ENCODE measurements at places on chromosomes 11 and 22.

DNA sequence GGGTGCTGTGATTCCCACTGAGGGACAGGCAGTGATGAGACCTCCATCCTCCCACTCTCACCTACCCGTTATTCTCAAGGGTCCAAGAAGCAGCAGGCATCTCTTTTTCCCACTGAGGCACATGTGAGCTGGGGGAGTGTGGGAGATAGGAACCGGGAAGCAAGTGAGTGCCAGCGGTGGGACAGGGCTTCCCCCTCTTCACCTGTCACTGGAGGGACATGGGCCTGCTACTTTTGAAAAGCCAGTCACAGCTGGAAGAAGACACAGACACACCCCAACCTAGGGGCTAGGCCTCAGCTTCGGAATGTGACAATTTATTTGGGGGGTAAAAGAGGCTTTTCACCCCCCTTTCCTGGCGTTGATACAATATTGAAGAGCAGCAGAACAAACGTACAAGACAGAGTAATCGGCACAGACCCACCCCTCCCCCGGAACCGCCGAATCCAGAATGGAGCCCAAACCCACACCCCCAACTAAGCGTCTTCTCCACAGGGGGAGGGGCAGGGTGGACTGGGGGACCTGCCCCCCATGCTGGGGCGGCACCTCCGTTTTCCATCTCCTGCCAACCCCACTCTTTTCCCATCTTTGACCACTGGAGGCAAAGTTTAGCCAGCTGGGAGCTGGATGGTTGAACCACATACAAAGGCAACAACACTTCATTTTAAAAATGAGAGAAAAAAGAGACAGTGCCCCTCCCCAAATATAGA is 10.7 kb downstream of the CBX6 start:
- DNase-seq, result no peak

- DNase-seq, result no peak
Measured at GRCh38 chr11:78935398-78936068, 360.9 kb upstream of the NARS2 start.

- DNase-seq, result no peak
Measured at GRCh38 chr11:3181725-3182461, 16.8 kb upstream of the OSBPL5 start.

GRCh38 chr11:116397602-116398084 is 375.1 kb downstream of the BUD13 start:
- DNase-seq, result no peak

- DNase-seq, result no peak
Measured at GRCh38 chr11:115291325-115291724, 212.9 kb downstream of the CADM1 start.

DNA sequence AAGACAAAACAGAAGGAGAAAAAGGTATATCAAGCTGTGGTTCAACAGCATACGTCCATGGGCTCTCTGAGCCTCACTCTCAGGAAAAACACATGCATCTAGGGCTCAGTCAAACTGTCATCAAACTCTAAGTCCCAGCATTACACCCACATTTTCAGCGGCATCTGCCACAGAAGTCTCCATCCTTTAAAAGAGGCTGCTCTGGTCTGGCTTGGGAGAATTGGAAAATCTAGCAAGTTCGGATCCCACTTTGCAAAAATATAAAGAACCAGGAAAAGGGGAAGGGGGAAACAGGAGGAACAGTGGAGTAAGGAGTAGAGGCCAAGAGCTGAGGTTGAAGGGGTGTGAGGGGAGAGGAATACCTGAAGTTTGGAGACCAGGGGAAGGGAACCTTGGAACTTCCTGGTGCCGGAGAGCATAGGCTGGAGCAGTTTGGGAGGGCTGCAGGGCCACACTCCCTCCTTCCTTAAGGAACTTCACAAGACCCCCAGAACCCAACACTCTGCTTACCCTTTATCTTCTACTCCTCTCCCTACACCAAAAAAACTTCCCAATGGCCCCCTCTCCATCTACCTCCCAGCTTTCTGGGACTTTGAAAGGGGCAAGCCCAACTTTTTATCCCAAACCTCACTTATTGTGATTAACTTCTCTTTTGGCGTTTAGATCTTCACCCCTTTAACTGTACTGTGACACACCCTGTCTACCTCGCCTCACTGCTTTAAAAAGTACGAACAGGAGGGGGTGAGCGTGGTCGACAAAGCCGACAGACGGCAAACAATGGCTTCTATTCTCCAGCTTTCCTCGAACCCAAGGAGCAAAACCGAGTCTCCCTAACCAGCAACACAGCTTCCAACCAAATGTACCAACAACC is 4.0 kb downstream of the PAX6 start:
- no peak for DNase-seq

GRCh38 chr11:44709281-44709562 is 17.5 kb upstream of the TSPAN18 start:
- no peak for DNase-seq

DNA sequence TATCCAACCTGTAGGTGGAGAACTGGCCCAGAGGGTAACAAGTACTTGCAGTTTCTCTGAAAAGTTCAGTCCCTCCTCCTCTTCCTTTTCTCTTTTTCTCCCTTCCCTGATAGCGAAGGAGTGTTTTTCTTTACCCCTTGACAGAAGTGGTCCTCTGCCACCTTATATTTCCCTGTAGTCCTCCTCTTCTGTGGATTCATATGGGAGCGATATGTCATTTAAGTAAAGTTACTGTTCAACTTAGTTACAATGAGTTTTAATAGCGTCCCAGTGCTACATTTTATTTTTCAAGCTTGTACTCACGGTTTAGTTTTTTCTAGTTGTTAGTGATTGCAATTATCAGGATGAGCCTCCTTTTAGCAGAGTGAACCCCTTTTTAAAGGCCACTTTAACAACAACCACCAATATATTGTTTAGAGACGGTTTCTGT is 1.4 kb downstream of the PCF11 start:
- no peak for DNase-seq

GRCh38 chr11:121235057-121235456 is 57.5 kb upstream of the SC5D start:
- no peak for DNase-seq

- no peak for DNase-seq
Measured at GRCh38 chr11:88327462-88328143, 9.9 kb downstream of the CTSC start.

DNA sequence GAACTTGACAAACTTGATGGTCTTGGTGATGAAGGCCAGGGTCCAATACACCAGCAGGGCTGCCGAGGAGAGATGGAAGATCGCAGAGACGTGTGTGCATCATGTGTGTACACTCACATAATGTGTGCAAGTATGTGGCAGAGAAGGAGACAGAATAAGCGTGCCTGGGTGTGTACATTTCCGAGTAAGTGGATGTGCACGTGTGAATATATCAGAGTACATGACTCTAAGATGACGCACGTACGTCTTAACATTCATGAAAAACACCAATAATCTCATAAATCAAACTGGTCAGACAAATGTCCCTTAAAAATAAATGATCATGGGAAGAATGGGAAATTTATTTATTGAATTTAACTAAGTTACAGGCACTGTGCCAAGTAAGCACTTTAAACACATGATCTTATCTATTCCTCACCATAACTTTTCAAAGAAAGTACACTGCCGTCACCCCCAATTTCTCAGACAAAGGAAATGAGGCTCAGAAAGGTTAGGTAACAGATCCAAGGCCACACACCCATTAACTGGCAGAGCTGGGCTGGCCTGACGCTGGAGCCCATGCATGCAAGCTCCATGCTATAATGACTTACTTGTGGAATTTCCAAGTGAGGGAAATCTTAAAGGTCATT is 13.0 kb downstream of the ABCC8 start:
- no peak for DNase-seq

GRCh38 chr11:114366331-114367243 is 33.7 kb downstream of the C11orf71 start:
- DNase-seq, result no peak

- DNase-seq, result no peak
Measured at GRCh38 chr11:66676931-66677598, 622 bp downstream of the RBM4B start.

DNA sequence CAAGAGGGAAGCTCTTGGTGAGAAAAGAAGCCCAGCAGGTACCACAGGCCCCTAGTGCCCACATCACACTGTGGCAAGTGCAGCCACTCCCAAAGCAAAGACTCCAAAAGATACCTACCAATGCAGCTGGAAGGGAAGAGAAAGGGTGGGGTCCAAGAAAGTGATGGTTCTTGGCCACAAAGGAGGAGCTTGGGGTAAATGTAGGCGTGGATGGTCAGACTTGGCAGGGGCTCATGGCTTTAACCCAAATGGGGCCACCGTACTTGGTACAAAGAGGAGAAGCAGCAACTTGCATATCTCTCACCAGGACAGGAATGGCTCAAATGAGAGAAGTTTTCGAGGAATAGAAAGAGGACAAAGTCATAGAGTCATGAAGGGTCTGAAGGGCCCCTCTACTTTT is 4.8 kb downstream of the MAP3K11 start:
- no peak for DNase-seq

DNA sequence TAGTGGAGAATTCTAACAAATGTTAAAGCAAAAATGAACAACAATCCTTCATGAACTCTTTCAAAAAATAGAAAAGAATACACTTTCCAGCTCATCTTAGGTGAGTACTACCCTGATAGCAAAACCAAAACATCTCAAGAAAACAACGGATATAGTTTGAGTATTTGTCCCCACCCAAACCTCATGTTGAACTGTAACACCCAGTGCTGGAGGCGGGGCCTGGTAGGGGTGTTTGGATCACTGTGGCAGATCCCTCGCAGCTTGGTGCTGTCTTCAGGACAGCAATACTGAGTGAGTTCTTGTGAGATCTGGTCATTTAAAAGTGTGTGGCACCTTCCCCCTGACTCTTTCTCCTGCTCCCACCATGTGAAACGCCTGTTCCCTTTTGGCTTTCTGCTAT is 27.0 kb downstream of the NCAPD3 start:
- no peak for DNase-seq

DNA sequence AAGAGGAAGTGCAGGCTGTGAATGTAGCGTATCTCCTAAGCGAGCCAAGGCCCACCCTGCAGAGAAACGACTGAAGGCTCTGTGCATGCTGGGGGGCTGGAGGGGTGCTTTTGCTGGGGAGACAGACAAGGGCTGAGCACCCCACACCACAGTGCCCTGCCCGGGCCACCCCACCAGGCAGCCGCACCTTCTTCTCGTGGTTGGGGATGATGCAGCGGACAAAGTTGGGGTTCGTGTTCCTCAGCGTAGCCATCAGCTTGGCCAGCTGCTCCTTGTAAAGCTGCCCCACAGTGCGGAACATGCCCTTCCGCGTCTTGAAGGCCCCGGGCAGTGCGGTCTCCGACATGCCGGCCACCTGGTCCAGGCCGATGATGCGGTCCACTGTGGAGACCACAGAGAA is 53.3 kb downstream of the APOL1 start:
- DNase-seq, result no peak

GRCh38 chr22:49482811-49483210 is 344.9 kb downstream of the BRD1 start:
- DNase-seq, result no peak

GRCh38 chr11:28146123-28146751 is 38.0 kb downstream of the METTL15 start:
- DNase-seq, result no peak

GRCh38 chr11:1090600-1091331 is 16.1 kb downstream of the MUC2 start:
- DNase-seq, result no peak

- DNase-seq, result no peak
Measured at GRCh38 chr11:3000032-3000961, 8.2 kb upstream of the NAP1L4 start.

DNA sequence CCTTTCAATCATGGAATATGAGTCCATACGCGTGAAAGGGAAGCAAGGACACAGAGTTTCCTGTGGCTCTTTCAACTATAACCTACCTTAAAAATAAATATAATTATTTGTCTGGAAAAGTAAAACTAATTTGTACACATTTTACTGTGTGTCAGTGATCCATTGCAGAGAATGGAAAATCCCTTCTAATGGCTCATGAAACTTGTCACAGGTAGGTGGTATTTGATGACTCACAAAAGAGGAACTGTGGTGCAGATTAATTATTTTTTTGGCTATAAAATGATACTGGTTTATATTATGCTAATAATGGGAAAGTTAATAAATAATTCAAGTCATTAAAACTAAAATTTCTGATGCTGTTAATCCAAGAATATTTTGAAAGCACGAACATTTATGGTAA is 792.2 kb downstream of the METTL15 start:
- DNase-seq, result no peak

DNA sequence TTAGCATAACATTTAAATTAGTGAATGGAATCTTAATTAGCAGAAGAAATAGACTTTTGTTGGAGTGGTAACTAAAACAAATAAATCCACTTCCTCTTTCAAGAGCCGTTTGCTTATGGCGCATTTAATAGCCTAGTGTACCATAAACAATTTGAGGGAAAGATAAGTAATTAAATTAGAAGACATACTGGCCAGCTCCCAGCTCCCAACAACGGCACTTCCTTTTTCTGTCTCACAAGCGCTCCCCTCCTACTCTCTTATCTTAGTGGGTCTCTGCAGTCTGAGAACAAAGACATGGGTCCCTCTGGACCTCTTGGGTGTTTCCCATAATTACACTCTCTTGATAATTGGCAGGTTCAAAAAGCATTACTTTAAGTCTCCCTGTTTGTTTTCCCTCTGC is 146.0 kb downstream of the OPCML start:
- no peak for DNase-seq

- DNase-seq, result no peak
Measured at GRCh38 chr11:65685981-65686380, 23.3 kb upstream of the RELA start.

GRCh38 chr11:95736355-95736754 is 53.2 kb downstream of the FAM76B start:
- no peak for DNase-seq

GRCh38 chr11:2553886-2554285 is 109.1 kb downstream of the KCNQ1 start:
- no peak for DNase-seq

GRCh38 chr11:95652002-95652472 is 137.5 kb downstream of the FAM76B start:
- no peak for DNase-seq

- DNase-seq, result no peak
Measured at GRCh38 chr11:19953909-19954308, 206.4 kb downstream of the DBX1 start.

DNA sequence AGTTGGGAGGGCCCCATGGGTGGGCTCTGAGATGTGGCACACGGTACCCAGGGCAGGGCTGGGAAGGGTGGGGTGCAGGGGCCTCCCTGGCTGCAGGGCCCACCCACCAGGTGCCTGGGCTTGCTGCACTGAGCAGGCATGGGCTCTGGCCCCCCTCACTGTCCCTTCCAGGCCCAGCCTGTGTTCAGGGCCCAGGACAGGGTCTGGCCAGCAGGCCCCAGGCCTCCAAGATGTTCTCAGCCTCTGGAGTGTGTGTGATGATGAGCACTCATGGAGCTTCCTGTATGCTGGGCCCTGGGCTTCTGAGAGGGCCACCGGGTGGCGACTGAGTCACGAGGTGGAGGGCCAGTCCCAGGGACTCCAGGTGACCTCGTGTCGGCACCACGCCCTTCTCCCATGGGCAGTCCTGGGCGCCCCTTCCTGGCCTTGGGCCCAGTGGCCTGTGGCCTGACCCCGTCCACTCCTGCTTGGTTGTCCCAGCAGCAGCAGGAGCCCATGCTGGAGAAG is 55.9 kb upstream of the CCDC188 start:
- DNase-seq, result no peak
